GM18507 (cell line): ENCODE measurements at places on chromosomes 5 and 9.
A peak's percentile ranks its signal among the peaks of the same experiment; 100 is the strongest.

DNA sequence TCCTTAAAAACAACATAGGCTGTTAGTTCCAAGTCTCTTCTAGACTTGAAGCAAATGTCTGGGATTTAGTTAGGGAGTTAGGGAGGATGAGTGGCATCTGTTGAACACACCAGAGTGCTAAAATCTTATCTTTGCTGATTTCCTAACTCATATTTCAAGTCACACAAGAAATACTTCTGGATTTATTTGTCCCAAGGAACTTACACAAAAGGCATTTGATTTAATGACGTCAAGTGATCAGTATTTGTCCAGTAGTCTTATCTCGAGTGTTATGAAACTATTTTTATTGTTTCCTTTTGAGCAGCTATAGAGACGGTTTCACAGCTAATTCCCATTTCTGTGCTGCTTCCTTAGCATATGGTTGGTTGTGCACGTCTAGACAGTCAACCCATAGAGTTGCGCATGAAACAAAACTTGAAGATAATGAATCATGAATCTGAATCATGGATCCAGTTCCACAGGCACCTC is 140.5 kb upstream of the TUT7 start:
- DNase-seq: no peak

DNA sequence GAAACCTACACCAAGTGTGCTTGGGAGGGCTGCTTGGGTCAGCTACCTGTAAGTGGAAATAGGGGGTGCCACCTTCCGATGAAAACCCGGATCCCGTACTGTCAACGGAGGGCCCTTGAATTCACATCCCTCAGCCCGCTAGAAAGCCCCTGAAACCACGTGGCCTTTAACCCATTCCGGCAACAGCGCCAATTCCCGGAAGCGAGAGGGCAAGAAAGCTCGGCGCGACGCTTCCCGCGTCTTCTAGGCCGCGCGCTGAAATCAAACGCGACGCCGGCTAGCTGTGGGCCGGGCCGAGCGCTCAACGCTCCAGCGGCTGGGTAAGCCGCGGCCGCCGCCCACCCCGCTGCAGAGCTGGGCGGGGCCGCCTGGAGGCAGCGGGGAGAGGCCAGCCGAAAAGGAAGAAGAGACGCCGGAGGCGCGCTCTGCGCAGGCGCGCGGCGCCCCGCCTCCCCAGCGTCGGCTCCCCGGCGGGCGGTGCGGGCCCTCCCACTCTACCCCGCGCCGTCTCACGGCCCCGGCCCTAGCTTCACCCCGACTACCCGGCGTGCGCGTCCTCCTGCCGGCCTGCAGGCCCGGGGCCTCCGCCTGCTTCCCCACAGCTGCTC is at the start of gene KIF2A:
Gene KIF2A, plus strand, starts transcription at position 492 of the 608 bp plus-strand sequence. CDS start 267 bp downstream, outside the sequence.
- DNase-seq: peak; percentile 95

DNA sequence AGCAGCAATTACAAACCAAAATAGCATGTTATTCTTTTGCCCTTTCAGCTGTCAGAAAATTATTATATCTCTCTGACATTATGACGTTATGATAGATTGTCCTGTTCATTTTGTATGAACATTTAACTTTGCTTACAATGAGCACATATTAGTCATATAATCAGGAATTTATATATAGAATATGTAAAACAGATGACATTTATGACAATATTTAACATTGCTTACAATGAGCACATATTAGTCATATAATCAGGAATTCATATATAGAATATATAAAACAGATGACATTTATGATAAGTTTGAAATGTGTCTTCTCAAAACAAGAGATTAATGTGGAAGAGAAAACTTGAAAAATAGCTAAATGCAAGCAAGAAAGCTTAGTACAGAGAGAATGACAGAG is 1180.2 kb downstream of the CDH12 start:
- DNase-seq: no peak

GRCh38 chr5:125011014-125011413 is 264.6 kb upstream of the ZNF608 start:
- no peak for DNase-seq

- no peak for DNase-seq
Measured at GRCh38 chr9:127835991-127836516, 18.4 kb downstream of the ENG start.

DNA sequence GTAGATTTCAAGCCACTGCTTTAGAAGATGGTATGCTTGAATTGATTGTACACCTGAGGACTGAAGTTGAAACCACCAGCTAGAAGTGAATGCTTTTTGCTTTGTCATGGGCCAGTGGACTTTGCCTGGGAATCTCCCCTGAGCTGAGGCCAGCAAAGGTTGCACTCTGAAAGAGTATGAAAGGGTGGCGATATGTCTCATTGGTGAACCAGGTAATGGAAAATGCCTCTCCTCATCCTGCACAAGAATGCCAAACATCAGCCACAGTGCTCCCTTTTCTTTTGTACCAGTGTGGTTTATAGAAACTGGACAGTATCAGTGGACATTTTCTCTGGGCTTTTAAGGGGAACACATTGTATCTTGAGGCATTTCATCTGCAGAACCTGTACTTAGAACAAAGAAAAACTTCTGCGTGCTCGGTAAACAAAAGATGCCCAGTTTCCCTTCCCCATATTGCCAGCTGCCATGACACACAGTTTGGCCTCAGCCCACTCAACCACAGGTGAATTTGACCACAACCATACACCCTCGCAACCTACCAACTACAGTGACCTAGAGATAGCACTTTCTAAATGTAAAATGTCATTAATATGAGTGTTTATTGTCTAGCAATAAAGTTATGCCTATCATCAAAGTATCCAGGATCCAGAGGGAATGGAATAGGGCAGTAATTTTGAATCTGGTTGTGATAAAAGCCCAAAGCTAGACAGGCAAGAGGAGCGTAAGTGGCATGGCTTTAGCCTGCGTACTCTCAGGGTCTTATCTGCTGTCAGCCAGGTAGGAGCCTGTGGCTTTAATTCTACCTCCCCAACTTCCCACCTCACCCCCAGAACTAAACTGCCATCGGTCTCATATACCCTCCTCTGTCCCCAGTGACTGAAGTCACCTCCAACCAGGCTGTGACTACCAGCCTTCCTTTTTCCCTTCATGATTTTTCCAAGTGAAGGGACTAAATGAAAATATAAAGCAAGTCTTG is 79.5 kb upstream of the LHFPL2 start:
- peak; percentile 40 for DNase-seq

- no peak for DNase-seq
Measured at GRCh38 chr5:73514418-73514817, 16.2 kb downstream of the BTF3 start.

DNA sequence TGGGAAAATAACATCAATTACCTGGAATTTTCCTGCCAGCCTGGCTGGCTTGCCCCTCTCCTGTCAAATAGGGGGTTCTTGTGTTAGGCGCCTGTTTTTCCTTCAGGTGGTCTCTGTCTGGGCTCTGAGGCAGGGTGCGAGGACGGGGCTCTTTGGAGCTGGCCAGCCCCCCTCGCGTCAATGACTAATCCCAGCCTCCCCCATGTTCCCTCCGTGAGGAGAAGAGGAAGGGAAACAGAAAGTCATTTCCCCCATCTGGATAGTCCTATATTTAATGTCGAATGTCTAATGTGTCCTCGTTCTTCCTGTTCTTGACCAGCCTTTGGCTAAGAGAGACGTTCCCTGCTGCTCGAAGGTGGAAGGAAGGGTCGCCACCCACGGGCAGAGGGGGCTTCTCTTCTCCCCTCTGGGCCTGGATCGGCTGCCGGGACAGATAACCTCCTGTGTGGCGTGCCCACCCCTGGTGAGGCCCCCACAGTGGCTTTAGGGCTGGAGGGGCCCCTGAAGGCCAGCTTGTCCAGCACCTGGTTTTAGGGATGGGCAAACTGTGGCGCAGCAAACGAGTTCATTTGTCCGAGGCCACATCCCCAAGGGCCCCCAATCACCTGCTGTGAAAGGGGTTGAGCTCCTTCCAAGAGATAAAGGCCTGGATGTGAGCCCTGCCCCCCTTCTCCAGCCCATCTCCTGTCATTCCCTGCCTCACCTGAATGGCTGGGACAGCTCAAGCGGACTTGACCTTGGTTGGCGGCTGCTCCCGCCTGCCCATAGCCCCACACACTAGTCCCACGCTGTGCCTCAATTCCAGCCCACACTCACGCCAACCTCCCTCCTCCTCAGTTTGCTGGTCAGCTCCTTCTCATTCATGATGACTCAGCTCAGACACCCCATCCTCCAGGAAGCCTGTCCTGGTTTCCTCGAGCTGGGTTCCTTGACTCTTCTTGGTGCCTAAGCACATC is 35.9 kb upstream of the UNC5A start:
- no peak for DNase-seq

GRCh38 chr5:142869886-142870285 is 99.7 kb downstream of the ARHGAP26 start:
- no peak for DNase-seq

- DNase-seq: no peak
Measured at GRCh38 chr9:88521308-88521707, 13.7 kb upstream of the NXNL2 start.

DNA sequence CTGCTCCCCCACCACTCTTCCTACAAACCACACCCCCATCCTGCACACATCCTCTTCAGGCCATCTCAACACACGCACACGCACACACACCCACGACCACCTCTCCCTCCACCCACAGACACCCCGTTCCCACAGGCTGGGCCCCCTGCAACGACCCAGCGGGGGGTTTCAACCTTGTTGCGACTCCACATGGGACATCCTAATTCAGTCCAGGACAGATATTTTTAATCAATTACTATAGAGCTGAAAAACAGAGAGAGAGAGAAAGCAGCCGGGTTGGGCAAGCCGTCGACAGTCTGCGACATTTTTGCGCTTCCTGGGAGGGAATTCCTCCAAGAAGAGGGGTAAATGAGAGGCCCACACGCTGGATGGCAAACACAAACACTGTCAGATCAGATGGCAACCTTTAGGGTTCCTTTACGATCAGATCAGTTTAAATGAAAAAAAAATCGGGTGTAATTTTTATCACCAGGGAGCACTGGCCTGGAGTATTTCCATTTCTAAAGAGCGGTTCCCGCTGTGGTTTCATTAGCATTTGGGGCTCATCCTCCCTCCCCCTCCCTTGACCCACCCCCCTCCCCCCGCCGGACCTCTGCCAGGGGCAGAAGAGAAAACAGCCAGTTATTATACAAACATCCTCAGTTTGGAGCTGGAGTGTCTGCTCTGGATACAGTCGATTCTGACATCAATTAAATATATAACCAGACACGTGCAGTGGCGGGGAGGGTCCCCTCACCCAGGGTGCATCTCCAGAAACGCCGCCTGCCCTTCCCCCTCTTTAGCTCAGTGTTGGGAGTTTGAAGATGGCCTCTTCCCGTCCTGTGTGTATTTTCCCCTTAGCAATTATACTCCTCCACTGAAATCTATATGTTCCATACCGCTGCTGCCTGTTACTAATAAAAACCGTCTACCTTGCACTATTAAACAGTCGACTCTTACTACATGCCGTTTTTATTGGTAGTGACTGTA is 2.3 kb upstream of the IRX2 start:
- DNase-seq: no peak

- DNase-seq: no peak
Measured at GRCh38 chr5:175329976-175330375, 114.0 kb downstream of the DRD1 start.
